Left cardiac atrium (tissue), 4 donors: ENCODE measurements at places on chromosomes 12 and 14. TPM values are rescaled to one million over a fixed set of nuclear protein-coding genes. Genes with fewer than 3 reads are reported as not detected.

DNA sequence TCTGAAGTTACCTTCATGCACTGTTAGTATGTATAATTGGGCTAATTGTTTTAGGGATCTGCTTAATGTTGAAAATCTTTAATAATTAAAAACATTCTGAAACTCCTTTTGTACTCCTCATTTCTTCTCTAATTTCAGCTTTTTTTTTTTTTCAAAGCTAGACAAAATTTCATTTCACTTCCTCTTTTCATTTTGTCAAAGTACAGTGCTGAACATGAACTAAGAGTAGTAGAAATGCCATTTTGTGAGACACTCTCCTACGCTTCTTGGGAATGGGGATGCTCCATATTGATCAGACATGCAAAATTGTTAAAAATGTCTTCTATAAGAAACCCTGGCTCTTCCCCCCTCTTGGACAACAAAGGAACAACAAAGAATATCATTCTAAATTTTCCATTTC lies 1.7 kb downstream of the ABCD2 start:
- DNase-seq, result no peak

The RERG gene
- 7.3 TPM for total RNA-seq

DNA sequence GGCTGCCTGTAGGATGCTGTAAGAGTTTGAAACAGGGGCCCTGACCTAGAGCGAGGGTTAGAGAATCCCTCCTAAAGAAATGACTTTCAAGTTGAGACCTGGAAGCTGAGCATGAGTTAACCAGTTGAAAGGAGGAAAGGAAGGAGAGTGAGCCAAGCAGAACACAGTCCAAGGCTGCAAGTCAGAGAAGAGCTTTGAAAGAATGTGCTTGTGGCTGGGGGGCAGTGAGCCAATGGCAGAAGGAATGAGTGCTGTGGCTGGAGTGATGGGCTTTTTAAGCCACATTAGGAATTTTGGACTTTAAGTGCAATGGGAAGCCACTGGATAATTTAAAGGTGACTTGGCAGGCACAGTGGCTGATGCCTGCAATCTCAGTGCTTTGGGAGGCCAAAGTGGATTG lies 18.1 kb downstream of the CDKN1B start:
- DNase-seq, result no peak

- DNase-seq, result no peak
Measured at GRCh38 chr12:115758877-115759620, 518.4 kb downstream of the MED13L start.

The ASPG gene
- total RNA-seq, result 168 TPM

DNA sequence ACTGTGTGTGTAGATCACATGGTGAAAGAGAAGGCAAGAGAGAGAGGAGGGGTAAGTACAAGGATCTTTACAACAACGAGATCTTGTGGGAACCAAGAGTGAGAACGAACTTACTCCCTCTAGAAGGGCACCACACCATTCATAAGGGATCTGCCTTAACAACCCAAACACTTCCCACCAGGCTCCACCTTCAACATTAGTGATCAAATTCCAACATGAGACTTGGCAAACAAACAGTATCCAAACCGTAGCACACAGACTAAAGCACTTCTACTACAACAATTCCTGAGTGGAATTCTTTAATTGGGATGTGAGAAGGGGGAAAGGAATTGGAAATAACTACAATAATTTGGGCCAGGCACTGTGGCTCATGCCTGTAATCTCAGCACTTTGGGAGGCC lies 35.0 kb upstream of the ESR2 start:
- DNase-seq, result no peak

- no peak for DNase-seq
Measured at GRCh38 chr14:39430762-39431415, 1.3 kb downstream of the FBXO33 start.

The OTX2 gene
- not detected for total RNA-seq

- DNase-seq, result peak; percentile 68
Measured at GRCh38 chr12:62647586-62647985, 181.0 kb downstream of the MON2 start.

The CHST11 gene
- 17.7 TPM for total RNA-seq

The CD69 gene
- 1.7 TPM for total RNA-seq

DNA sequence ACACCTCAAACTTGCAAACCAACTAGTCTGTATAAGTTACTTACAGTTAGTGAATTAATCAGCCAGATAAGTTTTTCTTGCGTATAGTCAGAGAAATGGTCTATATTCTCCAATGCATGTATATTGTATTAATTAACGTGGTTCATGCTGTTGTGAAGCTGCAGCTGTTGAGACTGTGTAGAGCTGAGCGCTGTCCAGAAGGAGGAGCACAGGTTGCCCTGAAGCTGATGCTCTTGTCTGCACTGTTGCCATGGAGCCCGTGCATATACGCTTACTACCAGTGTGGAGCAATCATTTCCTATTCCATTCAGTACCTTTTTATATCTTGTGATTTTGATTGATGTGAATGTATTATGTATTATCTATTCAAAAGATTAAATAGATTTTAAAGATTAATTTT lies 74.3 kb upstream of the ARID2 start:
- DNase-seq, result no peak

DNA sequence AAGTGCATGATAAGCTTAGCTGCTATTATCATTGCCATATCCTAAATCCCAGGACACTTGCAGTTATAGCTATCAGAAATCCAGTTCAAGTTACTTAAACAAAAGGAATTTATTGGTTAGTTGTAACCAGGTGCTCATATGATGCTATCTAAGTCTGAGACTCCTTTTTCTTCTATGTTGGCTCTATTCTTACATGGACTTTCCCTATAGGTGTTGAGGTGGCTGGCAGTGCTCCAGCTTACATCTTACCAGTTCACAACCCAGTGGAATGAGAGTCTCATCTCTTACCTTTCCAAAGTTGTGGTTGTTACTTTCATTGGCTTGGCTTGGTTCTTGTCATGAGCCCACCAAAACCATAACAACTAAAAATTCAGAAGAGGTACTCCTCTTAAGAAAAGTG lies 94.6 kb downstream of the DACT1 start:
- no peak for DNase-seq

The EFCAB11 gene
- 2.8 TPM for total RNA-seq

DNA sequence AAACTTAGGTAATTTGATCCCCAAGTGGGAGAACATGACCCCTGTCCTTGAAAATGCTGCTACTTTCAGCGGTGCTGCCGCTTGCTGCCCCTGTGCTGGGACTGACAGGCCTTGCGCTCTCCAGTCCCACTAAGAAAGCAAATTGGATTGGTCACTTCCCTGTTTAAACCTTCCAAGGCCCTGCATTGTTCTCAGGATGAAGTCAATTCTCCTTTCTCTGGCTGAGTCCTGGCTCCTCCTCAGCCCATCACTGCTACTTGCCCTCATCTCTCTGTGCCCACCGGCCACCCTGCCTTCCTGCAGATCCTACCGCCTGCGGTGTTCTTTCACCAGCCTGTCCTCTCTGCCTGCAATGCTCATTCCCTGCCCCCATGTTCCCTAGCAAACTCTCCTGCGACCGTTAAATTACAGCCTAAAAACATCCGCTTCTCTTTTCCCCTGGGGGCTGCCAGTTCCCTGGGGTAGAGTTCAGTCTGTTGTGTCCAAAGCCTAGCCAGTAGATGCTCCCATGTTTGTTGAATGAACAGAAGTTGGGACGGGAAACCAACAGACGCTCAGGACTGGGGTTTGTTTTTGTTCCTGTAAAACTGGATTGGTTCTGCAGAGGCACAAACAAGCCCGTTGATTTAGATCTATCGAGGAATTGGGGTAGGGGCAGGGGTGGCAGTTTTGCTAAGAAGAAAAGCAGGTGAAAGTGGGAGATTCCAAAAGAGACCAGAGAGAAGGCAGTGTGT lies 127.3 kb upstream of the HIF1A start:
- no peak for DNase-seq

The CLEC2A gene
- total RNA-seq, result not detected

The DPF3 gene
- total RNA-seq, result 23.3 TPM

The SMAGP gene
- 5.0 TPM for total RNA-seq

GRCh38 chr14:104248203-104249055 lies 110.0 kb downstream of the KIF26A start:
- no peak for DNase-seq
